ENCODE measurements at places on chromosomes 5 and 9.

DNA sequence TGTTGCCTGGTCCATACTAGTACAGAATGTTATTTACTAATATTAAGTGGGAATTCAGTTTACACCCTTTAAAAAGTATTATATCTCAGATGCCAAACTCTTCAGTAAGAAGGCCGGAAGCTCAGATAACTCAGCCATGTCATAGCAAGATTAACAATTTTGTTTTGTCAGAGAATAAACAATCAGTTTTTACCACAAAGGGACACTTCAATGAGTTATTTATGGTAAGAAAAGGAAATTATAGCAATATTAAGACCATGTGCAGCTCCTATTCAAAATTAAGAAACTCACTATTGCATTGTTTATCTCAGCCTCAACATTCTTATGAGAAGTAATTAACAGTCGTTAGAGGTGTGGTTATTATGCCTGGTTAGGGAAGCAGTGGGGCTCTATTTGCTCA lies 13.1 kb upstream of the ARL15 start:
- DNase-seq = no peak

- DNase-seq = no peak
Observed at GRCh38 chr9:78314550-78314949, 17.6 kb downstream of the PSAT1 start.

DNA sequence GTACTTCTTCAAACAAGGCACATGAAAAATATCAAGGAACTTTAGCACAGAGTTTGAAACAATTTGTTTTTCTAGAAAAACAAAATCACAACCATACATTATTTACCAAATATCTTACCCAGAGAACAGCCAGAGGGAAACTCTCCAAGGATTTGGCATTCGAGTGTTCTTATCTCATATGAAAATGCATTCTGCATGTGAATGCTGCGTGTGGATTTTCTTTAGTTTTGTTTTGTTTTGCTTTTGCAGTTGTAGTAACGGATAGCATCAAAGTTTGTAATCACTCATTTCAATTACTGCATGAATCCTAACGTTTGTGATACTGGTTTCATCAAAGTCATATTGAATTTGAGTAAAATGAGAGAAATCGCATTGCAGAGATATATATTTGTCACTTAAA lies 28.0 kb downstream of the ADAMTSL1 start:
- no peak for DNase-seq

DNA sequence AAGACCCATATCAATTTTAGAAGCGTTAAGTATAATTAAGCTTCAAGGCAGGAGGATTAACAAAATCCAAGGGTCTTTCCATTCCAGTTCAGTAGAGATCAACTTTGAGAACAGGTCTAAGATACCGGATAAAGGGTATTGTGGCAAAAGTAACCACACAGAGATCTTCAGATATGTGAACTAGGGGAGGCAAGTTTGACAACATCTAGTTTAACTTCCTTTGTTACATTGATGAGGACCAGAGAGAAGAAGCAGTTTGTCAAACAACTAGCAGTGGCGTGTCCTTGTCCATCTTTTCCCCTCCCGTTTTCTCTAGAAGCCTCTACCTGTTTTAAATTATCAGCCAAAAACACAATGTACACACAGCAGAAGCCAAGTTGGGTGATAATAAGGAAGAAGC lies 8.6 kb downstream of the SLC36A2 start:
- DNase-seq = no peak

DNA sequence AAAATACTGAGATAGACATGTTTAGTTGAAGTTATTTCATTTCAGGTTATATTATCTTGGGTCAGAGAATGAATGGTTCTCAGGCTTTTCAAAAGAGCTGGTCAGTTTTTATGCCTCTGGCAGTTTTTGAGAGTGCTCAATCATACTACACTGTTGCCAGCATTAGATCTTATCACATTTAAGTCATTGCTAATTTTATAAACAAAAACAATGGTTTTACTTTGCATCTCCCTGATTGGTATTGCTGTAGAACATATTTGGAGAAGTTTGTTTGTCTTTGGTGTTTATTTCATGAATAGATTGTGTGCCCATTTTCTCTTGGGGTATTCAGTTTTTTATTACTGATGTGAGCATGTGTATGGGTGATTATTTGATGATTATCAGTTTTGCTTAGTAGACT lies 1.5 kb downstream of the CATSPER3 start:
- DNase-seq = no peak

DNA sequence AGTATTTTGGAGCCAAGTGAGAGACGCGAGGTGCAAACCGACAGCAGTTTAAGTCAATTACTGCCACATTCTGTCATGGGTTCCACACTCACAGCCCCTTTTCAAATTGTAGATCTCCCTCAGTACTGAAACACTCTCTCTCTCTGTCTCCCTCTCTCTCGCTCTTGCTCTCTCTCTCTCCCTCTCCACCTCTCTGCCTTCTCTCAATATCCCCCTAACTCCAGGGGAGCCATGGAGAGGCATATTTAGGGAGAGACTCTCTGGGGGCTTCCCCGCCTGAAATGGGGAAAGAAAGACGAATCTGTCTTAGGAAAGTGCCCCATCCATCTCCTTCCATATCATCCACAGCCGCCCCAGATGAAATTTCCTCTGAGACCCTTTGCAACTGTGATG lies 1.6 kb downstream of the BRINP1 start:
- no peak for DNase-seq

- DNase-seq = no peak
Observed at GRCh38 chr5:97936231-97936630, 753.2 kb upstream of the RIOK2 start.

DNA sequence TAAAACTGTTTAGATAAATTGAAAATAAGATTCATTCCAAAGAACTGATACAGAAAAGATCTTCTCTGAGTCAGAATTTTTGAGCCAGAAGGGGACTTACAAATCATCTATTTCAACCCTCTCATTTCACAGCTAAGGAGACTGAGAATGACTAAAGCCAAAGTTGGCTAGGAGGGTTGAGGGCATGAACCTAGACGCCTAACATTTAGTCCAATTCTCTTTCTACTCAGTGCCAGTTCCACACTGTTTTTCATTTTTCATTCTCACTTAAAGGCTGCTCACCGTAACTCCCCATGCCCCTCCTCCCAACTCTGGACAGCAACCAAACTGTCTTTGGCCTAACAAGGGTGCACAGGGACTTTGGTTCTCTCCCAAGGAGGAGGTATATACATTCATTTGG lies 364.0 kb downstream of the NDUFS4 start:
- DNase-seq = no peak

DNA sequence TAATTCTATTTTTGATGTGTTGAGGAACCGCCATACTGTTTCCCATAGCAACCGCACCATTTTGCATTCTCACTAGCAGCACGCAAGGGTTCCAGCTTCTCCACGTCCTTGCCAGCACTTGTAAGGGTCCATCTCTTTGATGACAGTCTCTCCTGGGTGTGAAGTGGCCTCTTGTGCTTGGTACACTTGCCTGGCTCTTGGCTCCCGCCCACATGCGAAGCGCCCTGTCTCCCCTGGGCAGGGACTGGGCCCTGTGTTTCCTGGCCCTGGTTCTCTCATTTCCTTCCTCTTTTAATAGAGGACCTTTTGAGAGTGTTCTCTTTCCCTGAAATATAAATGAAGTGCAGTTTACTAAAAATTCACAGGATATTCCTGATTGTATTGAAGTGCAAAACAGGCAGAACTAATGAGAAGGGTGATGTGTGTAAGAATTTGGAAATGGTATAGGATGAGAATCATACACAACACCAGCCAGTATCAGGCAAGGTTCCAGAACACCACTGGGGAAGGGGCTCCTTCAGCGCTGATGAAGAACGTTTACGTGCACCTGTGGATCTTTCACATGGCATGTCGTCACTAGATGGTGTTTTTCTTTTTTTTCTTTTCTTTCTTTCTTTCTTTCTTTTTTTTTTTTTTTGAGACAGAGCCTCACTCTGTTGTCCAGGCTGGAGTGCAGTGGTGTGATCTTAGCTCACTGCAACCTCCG lies 73.0 kb downstream of the EHMT1 start:
- DNase-seq = no peak

DNA sequence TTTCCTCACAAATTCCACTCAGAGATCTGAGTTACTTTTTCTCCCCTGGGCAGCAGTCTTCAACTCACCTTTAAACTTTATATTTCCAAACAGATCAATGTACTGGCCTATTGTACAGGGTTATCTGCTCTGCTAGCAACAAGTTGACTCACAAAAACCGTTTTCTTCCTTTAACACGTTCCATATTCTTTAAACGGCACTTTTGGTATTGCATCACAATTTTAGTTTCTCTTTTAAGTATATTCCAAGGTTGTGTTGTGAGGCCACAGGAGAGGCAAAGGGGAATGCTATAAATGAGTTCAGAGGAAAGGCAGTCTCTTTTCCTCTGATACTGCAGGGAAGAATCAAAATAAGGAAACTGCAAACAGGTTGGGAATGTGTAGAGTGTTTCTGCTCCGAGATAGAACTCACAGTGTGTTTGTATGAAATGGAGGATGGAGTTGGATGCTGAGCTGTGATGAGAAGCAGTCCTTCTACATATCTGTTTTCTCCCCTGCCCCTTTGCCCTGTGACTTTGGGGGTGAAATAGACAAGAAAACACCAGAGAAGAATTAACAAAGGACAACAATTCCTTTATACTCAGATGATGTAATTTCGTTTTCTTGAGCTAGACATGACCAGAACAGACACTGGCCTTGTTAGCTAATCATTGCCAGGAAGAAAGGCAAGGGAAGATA lies 9.9 kb upstream of the ALDOB start:
- DNase-seq = no peak

- no peak for DNase-seq
Observed at GRCh38 chr9:76658510-76659231, 105.6 kb upstream of the PCA3 start.

DNA sequence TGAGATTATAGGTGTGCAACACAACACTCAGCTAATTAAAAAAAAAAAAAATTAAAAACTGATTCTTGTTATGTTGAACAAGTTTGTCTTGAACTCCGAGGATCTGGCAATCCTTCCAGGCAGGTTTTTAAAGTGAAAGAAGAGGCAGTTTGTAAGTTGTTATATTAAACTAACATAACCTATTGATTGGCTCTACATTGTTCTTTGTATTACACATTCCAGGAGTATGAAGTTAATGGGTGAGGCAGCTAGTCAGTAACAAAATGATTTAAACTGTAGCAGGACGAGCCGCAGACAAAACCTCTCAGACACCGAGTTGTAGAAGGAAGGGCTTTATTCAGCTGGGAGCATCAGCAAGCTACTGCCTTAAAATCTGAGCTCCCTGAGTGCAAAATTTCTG lies 1953.9 kb upstream of the CDH6 start:
- DNase-seq = no peak

GRCh38 chr9:87898151-87898550 lies 15.5 kb downstream of the SPATA31E1 start:
- DNase-seq = no peak

- no peak for DNase-seq
Observed at GRCh38 chr9:88837731-88838130, 153.5 kb upstream of the S1PR3 start.

GRCh38 chr9:17802249-17802857 lies 223.5 kb downstream of the SH3GL2 start:
- DNase-seq = no peak

GRCh38 chr5:52856564-52856963 lies 68.8 kb downstream of the ITGA1 start:
- no peak for DNase-seq

DNA sequence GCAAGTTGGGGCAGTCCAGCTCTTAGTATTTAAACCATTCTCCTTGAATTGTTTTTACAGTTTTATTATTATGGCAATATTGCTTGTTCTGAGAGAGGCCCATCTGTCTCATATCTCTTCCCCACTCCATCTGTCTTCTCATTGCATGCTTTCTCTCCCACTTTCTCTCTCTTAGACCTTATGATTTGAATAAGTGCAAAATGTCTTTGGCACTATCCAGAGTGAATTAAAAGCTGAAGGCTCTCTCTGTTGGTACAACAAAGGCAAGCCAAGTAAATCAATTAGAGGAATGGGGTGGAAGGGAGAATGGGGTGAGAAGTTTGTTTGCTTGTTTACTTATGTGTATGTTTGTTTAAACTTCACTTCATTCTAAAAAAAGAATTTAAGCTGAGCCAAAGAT lies 195.3 kb upstream of the RFX3 start:
- DNase-seq = no peak

DNA sequence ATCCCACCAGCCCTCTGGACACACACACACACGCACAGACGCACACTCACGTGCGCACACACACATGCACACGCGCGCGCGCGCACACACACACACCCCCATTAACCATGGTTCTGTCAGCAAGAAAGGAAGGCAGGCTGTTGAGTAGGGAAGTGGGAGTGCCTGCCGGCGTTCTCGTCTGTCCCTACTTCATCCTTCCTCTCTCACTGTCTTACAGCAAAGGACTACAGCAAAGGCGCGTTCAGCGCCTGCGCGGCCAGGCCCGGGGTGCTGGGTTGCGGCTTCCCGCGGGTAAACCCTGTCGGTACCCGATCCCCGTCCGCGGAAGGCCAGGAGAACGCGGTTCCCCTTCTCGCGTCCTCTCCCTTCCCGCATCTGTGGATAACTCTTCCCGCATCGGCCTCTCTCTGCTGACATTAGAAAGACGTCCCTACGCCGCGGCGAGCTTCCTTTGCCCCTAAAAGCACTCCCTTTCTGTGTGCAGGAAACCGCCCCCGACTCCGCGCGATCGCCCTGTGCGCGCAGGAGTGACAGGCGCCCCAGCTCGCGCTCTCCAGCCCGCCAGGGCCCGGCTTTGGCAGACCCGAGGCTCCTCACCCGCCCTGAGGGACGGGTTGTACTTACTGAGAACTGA lies 219.2 kb downstream of the AGTPBP1 start:
- DNase-seq = no peak

DNA sequence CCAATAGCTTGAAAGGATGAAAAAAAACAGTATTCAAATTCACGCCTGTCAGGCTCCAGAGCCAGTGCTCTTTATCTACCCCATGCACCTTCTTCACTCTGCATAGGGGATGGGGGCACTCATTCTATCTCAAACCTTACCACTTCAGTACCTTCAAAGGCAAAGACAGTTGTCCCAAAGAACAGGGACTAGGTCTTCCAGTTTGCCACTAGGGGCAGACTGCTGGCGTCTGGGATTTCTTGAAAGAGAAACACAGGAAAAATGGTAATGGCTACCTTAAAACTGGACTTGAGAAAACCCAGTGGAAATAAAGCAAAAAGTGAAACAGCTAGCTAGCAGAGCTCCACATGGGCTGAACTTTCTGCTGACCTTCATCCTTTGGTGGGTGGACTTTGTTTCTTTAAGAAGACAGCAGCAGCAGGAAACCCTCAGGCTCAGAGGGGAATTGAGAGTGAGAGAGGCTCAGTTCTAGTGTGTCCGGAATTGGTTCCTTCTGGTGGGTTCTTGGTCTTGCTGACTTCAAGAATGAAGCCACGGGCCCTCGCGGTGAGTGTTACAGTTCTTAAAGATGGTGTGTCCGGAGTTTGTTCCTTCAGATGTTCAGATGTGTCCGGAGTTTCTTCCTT lies 41.0 kb upstream of the SLC36A1 start:
- DNase-seq = no peak

GRCh38 chr9:16207161-16207560 lies 654.3 kb downstream of the CCDC171 start:
- no peak for DNase-seq

GRCh38 chr5:152723482-152723881 lies 318.4 kb upstream of the NMUR2 start:
- DNase-seq = no peak
